ENCODE measurements at places on chromosomes 1 and 21. TPM values are rescaled to one million over a fixed set of nuclear protein-coding genes. Genes with fewer than 3 reads are reported as not detected.

Gene MEX3A
- total RNA-seq, result 0.20 TPM

Gene C1orf210
- total RNA-seq, result not detected

Gene OR10Z1
- total RNA-seq, result not detected

Gene PGLYRP3
- total RNA-seq, result not detected

Gene BACE2
- total RNA-seq, result 5.5 TPM

Gene ANKRD45
- 0.11 TPM for total RNA-seq

Gene CELA2A
- not detected for total RNA-seq

Gene CD1E
- not detected for total RNA-seq

Gene PPM1J
- total RNA-seq, result 0.32 TPM

Gene CLEC20A
- not detected for total RNA-seq

Gene MATN1
- not detected for total RNA-seq

Gene SPATA21
- total RNA-seq, result 0.11 TPM

Gene KCNJ15
- 0.07 TPM for total RNA-seq

Gene C1orf87
- total RNA-seq, result not detected

Gene LGR6
- 0.43 TPM for total RNA-seq

Gene PGLYRP4
- total RNA-seq, result not detected

Gene SEC16B
- total RNA-seq, result not detected

Gene ZNHIT6
- total RNA-seq, result 22.6 TPM

Gene LCE2B
- not detected for total RNA-seq

Gene SLAMF6
- 34.1 TPM for total RNA-seq

Gene NBPF1
- total RNA-seq, result 4.0 TPM

Gene PCP4L1
- not detected for total RNA-seq

Gene RGS1
- total RNA-seq, result 8.6 TPM

Gene ZNF678
- 4.6 TPM for total RNA-seq

Gene PDIK1L
- total RNA-seq, result 19.9 TPM

Gene APP
- 49.4 TPM for total RNA-seq

Gene GNG4
- total RNA-seq, result 1.8 TPM

Gene ZNF281
- 15.1 TPM for total RNA-seq

Gene GBP6
- total RNA-seq, result 0.36 TPM

Gene CD5L
- total RNA-seq, result not detected

Gene PLA2G2D
- not detected for total RNA-seq

Gene CLDN19
- total RNA-seq, result not detected

Gene BRWD1
- total RNA-seq, result 30.5 TPM
